ENCODE measurements at places on chromosomes 6 and 20. TPM values are rescaled to one million over a fixed set of nuclear protein-coding genes. Genes with fewer than 3 reads are reported as not detected.

Gene CCN5
- not detected for polyA plus RNA-seq

Gene MMUT
- polyA plus RNA-seq, result 13.5 TPM

Gene CCN6
- 0.09 TPM for polyA plus RNA-seq

Gene PIM1
- polyA plus RNA-seq, result 268 TPM

Gene FILIP1
- not detected for polyA plus RNA-seq

Gene LIN28B
- not detected for polyA plus RNA-seq

Gene MAP7
- 0.60 TPM for polyA plus RNA-seq

Gene LRRC1
- polyA plus RNA-seq, result 2.8 TPM

Gene RANBP9
- 3.4 TPM for polyA plus RNA-seq

Gene PTCRA
- not detected for polyA plus RNA-seq

Gene TRIM10
- not detected for polyA plus RNA-seq

Gene SPTLC3
- polyA plus RNA-seq, result 0.41 TPM

Gene DAAM2
- polyA plus RNA-seq, result not detected

Gene FAM83B
- not detected for polyA plus RNA-seq

Gene PI16
- polyA plus RNA-seq, result 31.5 TPM

Gene GLP1R
- not detected for polyA plus RNA-seq

Gene TCF15
- not detected for polyA plus RNA-seq

Gene CEBPB
- 23.5 TPM for polyA plus RNA-seq

Gene IL17F
- polyA plus RNA-seq, result not detected

Gene MYL9
- polyA plus RNA-seq, result not detected

Gene MOG
- polyA plus RNA-seq, result not detected

Gene NOTCH4
- polyA plus RNA-seq, result 0.70 TPM

Gene TRAPPC3L
- polyA plus RNA-seq, result not detected

Gene TRIM31
- 0.11 TPM for polyA plus RNA-seq

Gene BTN1A1
- not detected for polyA plus RNA-seq

Gene ADGRF5
- not detected for polyA plus RNA-seq

Gene TAGAP
- polyA plus RNA-seq, result 276 TPM

Measured in CD4-positive, alpha-beta memory T cell (primary cell).